ENCODE measurements at places on chromosomes 6 and 20.
A peak's percentile ranks its signal among the peaks of the same experiment; 100 is the strongest.

- no peak for DNase-seq
These were observed 64.6 kb downstream of the NUS1 start for GRCh38 chr6:117739869-117740268.

DNA sequence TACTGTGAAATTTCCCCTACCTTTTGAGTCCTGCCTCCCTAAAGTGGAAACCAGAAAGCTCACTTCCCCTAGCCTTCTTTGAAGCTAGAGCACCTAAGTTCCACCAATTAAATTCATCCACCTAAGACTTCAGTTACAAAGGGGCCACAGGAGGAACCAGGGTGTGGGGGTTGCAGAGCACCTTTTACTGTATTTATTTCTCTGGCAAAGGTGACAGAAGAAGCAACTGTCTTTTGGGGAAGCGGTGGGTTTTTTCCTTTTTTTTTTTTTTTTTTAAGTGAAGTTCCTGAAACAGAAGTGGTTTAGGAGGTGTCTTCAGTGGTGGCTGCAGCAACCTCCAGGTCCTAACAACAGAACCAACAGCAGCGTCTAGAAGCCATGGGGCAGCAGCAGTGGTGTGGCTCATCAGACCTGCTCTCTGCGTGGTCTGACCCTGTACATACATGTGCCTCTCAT, 13.1 kb downstream of the PSMB9 start:
- DNase-seq, result no peak

DNA sequence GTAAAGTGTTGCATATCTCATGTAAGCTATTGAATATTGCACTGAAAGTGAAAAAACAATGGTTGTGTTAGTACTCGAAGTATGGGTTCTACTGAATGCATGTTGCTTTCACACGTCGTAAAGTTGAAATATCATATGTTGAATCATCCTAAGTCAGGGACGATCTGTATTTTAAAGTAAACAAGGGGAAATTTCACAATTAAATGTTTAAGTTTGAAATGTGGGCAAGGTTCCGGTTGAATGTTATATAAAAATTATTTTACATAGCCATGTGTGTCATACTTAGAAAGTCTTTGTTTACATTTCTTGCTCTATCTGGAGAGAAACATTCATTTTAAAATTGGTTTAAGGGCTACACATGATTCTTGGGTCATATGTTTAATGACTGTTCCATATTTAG, 76.8 kb downstream of the AKAP7 start:
- DNase-seq, result no peak

- no peak for DNase-seq
These were observed 114.9 kb upstream of the MOCS1 start for GRCh38 chr6:40049128-40049527.

DNA sequence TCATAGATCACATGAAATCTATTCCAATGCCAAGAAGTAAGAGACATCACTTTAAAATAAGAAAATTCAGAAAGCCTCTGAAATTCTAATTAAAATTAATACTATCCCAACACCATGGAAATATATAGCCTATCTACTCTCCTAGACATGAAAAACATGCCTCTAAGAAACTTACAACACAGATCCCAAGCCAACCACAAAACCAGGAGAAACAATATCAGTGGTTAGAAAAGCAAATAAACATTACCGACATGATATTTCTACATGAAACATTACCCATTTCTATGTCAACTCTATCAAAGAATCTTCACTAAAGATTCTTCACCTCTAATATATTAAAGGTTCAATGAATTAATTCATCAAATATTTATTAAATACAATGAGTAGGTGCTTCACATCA, 4.8 kb downstream of the EPB41L2 start:
- DNase-seq, result no peak

DNA sequence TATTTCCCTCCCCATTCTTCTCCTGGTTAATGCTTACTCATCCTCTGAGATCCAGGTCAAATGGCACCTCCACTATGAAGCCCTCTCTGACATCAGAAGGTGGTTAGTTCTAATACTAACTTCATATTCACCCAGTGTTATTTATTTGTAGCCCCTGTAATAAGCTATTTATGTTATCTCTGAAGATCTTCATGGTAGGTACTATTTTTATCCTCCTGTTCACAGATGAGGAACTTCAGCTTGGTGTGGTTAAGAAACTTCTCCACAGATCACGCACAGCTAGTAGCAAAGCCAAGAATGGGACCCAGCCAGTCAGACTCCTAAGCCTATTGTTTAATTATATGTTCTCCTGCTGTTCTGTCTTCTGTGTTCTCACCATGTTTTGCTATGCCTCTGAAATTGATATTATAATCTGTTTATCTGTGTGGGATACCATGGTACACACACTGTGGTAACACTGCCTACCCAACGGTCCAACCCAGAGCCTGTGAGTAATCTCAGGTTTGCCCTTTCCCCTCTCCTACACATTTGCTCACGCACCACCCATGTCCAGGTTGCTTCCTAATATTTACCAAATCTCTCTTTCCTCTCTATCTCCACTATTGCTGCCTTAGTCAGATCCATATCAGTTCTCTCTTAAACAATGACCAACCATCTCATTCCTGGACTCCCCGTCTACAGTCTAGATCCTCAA, 98.4 kb downstream of the IPCEF1 start:
- no peak for DNase-seq

GRCh38 chr6:55023230-55023629, 151.1 kb upstream of the HCRTR2 start:
- no peak for DNase-seq

DNA sequence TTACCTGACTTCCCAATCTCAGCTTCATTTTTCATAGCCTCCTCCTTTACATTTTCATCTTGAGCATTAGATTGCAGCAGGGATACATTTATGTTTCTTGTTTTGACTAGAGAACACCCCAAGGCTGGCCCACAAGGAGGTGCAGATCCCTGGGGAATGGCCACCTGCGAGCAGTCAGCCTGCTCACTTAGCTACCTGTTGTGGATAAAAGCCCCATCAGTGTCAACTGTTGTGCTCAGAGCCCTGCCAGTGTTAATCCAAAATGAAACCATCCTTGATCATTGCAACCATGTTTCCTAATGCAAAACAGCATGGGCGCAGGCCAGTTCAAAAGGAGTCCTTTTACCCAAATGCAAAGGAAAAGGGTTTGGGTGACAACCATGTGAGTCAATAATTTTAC, 50.8 kb downstream of the CNR1 start:
- no peak for DNase-seq

DNA sequence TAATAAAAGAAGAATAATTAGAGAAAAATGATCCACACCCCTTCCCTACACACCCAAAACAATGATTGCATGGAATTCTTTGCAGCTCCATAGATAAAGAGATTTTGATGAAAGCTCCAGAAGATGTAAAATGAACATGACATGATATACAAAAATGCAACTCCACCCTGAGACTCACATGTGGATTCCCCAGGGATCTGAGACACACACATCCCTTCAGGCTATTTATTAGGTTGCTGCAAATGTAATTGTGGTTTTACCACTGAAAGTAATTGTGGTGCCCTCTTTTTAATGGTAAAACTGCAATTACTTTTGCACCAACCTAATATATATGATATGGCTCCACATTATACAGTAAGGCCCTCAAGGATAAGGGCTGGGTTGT, 40.4 kb upstream of the TBC1D7 start:
- no peak for DNase-seq

DNA sequence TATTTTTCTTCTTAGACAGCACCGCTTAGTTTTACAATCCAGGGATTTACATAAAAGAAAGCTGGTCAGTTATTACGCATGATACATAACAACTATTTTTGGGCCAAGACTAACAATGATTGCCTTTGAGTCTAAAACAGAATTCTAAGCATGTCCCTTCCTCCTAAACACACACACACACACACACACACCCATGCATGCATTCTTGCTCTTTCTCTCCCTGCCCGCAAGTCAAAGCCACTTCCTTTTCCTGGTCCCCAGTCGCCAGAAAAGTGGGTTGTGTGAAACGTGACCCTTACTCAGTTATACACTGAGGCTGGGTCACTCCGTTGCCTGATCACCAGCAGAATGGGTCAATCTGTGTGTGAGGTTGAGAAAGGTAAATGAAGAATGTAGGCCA, 31.4 kb downstream of the FYN start:
- peak; percentile 74 for DNase-seq

DNA sequence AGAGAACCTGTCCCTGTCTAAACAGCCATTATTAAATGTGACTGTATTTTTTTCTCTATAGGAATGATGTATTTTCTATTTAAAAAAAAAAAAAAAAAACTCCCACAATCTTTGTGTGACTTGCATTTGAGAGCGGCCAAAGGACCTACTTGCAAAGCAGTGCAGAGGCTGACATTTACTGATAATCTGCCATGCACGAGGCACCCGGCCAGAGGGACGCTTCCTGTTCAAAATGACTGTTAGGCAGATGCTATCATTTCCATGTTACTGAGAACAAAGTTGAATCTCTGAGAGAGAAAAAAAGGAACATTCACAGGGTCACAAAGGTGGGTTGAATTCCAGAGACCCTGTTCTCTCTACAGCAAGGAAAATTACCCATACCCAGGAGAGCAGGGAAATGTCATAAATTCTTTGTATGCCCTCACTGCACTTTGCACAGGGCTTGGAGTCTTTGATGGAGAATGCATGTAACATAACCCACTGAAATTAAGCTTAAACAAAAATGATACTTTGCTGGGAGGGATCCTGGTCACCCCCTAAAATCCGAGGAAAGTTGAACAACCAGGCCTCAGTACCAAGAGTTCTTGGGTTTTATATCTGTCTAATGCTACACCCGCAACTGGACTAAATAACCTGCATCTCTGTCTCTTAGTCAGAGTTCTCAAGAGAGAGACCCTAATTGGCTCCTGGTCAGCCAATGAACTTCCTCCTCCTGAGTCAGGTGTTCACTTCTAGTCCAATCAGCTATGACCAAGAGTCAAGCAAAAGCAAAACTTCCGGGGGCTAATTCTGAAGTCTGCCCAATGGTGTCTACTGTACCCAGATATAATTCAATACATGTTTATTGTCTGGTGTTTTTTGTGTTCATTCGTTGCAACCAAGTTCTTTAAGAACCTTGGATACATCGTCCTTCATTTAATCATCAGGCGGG, 61.2 kb downstream of the GCLC start:
- no peak for DNase-seq

DNA sequence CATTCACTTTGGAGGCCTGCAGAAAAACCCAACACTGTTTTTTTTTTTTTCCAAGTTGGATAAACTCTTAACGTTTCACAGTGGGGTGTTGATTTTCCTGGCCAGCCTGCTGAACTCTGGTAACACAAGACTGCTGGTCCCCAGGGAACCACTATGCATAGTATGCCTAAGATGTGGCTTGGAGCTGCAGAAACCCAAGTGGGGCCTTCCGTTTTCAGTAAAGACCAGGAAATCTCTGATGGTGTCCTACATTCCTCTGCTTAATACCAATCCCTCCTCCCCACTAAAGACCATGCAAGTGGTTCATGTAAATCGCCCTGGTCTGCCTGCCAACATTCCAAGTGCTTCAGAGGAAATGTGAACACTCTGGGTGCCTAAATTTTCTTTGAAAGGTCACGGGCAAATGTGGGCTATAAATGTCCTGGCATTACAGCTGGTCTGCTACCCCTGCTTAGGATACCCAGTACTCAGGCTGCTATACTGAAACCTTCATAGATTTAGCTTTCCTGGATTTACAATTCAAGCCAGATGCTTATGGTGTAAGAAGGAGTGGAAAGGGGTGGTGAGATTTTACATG, 615.4 kb downstream of the MAFB start:
- no peak for DNase-seq

- no peak for DNase-seq
These were observed 34.3 kb upstream of the OGFRL1 start for GRCh38 chr6:71254323-71254722.

DNA sequence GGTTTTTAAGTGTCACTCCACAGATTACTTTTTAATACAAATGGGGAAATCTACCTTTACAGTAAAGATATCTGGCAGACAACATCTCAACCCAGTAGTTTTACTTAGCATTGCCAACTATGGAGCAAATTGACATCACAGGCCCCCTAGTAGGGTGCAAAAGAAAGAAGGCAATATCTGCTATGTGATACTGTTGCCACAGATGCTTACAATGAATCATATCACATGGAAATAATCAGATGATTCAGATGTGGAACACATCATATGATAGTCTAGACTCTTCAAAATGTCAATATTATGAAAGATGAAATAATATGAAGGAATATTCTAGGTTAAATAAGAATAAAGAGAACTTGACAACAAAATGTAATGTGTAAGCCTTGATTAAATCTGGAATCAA, 322.5 kb downstream of the BMP2 start:
- DNase-seq, result no peak

DNA sequence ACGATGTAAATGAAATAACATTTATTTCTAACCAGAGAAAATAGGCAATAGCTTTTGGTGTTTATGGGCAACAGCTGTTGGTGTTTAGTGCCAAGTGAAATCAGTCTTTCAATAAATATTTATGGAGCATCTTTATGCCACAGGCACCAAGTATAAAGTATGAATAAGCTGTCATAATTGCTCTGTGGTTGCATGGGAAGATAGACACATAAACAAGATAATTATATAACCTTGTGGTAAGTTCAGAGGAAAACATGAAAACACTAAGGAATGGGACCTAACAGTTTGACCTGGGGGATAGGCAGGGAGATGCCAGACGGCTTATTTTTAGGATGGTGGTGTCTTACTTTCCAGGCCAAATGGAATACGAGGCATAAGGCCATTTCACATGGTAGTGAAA, 110.9 kb downstream of the GFRAL start:
- no peak for DNase-seq

DNA sequence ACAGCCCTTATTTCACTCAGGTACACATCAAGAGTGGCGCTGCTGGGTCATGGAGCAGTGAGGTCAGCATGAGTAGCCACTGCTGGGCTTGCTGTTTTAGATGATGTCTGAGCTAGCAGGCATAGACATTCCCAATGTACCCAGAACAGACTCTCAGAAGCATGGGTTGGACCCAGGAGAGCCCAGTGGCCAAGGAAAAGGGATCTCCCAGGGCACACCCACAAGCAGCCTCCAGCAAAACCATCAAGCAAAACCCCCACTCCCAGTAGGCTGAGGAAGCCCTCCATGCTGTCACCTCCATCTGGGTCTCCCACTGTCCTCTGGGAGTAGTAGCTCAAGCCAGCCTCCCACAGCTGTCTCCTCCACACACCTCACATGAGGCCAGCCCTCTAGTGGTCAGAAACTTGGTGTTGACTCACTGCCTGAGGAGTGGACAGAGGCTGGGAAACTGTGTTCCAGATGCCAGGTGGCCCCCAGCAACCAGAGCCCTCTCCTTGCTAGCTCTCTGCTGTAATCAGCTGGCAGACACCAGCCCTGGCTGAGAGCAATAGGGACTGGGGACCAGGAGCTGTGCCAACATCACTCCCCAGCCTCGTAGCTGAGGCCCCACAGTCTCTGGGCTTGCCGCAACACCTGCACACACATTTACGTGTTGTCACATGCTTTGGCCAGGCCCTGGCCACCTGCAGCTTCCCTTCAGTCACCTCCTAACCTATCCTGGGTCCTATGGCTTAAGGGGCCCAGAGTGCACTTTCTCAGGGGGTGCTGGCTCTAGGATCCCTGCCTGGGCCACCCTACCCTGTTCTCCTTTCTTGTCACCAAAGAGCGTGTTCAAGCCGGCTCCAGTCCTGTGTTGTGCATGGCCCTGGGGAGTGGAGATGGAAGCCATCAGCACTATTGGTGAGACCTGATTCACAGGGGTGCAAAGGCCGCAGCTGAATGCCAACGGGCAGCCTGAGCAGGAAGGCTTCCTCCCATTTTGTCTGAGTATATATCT, 1.9 kb upstream of the AP5S1 start:
- DNase-seq, result no peak

Measured in stimulated activated effector memory CD8-positive, alpha-beta T cell treated with anti-CD3 and anti-CD28 coated beads, Interleukin-12 subunit alpha, Interleukin-12 subunit beta, amount 100 ng/mL, for 72 hours (primary cell).